ENCODE measurements at places on chromosomes 5 and 9. TPM values are rescaled to one million over a fixed set of nuclear protein-coding genes. Genes with fewer than 3 reads are reported as not detected.

- no peak for DNase-seq
These were observed 53.0 kb upstream of the SIMC1 start for GRCh38 chr5:176185133-176185733.

DNA sequence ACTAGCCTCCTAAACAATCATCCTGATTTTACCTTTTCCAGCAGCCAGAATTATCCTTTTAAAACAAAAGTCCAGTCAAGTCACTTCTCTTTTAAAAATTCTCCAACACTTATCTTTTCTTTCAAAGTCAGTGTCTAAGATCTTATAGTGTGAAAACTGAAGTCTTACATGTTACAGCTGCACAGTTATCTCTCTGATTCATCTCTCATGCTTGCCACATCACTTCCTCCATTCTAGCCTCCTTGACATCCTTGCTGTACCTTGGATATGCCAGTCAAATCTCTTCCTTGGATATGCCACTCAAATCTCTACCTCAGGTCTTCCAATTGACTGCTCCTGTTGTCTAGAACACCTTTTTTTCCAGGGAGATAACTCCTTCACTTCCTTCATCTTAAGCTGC, 361.7 kb upstream of the FTMT start:
- no peak for DNase-seq

Gene ADGRD2
- total RNA-seq = not detected

- no peak for DNase-seq
These were observed 31.9 kb upstream of the SPARC start for GRCh38 chr5:151718646-151719045.

DNA sequence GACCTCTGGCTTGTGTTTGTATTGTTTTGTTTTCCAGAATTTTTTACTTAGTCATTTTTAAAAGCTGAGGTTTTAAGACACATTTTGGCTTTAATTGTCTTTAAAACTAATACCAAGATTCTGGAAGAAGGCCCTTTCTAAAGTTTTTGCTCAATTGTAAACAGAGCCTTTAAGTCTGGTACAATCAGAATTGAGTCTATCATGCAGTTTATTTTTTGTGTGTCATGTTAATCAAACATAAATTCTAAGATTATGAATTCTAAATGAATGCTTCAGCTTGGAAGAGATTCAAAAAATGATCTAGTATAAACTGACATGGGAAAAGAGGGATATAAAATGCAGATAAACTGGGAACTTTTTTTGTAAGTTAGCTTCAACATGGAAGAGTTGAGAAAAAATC, 882.7 kb downstream of the TLE1 start:
- no peak for DNase-seq

GRCh38 chr5:123906698-123907295, 394.8 kb downstream of the CSNK1G3 start:
- DNase-seq = no peak

Gene GADD45G
- 13.3 TPM for total RNA-seq

- DNase-seq = no peak
These were observed 422.7 kb downstream of the TLE1 start for GRCh38 chr9:81266674-81267073.

Gene ACOT12
- not detected for total RNA-seq

Gene PCDHGC4
- total RNA-seq = 15.9 TPM
